SK-N-DZ (cell line): ENCODE measurements at places on chromosomes 5 and 9.

DNA sequence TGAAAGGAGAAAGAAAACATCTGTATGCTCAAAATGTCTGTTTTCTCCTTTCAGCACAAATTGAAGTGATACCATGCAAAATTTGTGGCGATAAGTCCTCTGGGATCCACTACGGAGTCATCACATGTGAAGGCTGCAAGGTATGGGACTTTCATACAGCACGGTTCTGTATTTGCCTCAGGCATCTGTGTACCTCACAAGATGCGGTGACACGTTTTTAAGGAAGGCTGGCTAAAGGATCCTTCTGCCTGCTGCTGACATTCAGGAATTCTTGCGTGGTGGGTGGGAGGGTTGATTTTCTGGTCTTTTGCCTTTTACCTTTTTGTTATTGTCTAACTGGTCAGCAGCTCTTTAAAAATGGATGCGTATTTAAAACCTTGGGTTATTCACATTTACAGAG, 133.1 kb downstream of the RORB start:
- DNase-seq, result no peak

- no peak for DNase-seq
Observed at GRCh38 chr9:131545786-131546335, 538 bp downstream of the PRRT1B start.

DNA sequence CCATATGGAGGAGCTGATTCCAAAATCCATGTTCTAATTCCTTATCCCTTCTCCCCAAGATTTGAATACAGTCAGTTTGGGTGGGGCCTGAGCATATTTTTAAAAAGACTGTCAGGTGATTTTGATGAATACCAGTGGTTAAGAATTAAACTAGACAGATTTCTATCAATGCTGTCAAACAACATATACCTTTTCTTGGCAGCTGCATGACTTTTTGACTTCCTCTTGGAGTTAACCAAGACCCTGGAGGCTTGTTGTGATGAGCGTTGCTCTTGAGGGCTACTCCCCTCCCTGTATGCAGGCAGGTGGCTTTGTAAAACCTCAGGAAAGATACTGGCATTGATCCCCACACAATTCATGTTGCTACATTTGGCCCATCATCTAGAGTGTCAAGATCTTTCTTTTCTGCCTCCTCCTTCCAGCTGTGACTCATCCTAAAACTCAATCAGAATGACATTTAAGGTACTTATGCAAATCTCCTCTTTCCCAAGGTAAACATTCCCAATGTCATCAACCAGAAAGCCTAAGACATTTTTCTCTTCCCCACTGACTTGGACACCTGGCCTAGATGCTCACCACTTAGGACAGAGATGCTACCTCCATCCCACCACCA, 61.7 kb downstream of the PPP2R2B start:
- DNase-seq, result no peak

- no peak for DNase-seq
Observed at GRCh38 chr5:121987052-121987684, 25.4 kb downstream of the SRFBP1 start.

- no peak for DNase-seq
Observed at GRCh38 chr9:81652058-81652687, 37.2 kb downstream of the TLE1 start.

GRCh38 chr5:96645091-96645490, 17.1 kb upstream of the CAST start:
- no peak for DNase-seq

DNA sequence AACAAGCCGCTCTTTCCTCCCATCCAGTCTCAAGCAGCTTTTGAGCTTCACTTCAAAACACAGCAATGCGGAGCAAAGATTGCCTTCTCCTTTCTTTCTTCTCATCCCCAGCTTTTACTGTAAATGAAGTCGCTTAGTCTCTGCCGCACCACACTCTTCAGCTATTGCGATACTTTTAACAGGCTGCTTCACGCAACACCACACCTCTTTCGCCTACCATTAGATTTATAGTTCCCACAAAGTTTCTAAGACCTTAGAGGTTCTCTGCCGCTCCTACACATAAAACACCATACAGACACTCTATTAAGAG, 711 bp downstream of the PGGT1B start:
- DNase-seq, result peak; percentile 4

DNA sequence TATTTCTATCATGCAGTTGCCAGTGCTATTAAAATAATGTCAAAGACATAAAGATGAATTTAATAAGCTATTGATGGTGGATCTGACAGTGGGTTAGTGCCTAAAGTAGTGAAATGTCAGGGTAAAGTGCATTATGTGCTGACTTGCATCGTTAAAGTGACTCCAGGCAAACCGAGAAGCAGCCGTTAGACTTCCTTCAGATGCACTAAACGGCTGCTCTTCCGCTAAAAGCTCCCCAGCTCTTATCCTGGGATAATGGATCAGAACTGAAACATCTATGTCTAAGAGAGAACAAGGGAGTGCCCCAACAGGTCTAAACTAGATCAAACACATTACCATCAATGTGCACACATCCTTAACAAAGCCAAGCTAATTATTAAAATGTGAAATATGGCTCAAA, 468.2 kb downstream of the NTRK2 start:
- DNase-seq, result no peak

DNA sequence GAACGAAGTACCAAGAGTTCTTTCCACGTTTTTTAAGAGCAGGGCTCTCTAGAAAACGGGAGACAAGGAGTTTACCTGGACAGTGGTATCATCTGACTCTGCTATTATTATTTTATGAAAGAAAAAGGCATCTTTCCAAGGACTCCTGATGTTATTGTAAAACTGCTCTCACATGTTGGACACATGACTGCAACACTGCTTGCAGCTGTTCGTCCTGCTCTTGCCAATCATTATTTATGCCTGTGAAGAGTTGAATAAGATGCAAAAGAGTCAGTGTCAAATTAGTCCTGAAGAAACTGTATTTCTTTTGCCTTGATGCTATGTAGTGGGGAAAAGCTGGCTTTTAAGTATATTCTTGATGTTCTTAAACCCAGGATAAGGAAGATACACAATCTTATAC, 284.5 kb upstream of the PTGER4 start:
- DNase-seq, result no peak

DNA sequence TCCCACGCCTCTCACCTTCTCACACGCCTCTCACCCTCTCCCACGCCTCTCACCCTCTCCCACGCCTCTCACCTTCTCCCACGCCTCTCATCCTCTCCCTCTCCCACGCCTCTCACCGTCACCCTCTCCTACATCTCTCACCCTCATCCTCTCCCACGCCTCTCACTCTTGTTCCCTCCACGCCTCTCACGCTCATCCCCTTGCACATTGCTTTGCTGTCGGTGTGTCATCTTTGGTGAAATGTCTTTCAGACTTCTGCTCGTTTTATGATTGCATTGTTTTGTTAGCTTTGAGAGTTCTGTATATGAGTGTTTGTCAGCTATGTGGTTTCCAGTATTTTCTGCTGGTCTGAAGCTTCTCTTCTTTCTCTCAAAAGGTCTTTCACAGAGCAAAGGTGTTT, 102.7 kb downstream of the EHMT1 start:
- no peak for DNase-seq

- no peak for DNase-seq
Observed at GRCh38 chr5:57816108-57816507, 333.5 kb upstream of the ACTBL2 start.
